ENCODE measurements at places on chromosomes 2 and 18.

DNA sequence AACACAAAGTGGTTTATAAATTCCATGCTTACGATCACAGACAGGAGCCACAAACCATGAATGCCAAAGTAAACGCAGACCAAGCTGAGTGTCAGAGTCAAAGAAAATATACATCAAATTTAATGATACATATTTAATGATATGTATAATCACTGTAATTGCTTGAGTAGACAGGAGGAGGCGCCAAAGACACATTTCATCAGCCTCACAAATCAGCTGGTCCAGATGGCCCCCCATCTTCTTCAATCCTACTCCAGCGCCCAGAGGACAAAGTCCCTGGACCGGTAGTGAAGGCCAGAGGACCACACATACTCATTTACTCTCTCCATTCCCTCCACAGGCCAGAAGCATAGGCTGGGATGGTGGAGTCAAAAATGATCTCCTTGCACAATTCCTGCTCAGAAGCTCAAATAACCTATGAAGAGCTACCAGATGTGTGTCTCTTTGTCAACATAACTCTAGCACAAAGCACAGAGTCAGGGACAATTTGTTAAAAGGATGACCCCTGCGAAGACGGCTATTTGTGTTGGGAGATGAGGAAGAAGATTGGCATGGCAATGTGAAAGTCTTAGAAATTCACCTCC, 149.3 kb upstream of the PGAP1 start:
- DNase-seq, result no peak

DNA sequence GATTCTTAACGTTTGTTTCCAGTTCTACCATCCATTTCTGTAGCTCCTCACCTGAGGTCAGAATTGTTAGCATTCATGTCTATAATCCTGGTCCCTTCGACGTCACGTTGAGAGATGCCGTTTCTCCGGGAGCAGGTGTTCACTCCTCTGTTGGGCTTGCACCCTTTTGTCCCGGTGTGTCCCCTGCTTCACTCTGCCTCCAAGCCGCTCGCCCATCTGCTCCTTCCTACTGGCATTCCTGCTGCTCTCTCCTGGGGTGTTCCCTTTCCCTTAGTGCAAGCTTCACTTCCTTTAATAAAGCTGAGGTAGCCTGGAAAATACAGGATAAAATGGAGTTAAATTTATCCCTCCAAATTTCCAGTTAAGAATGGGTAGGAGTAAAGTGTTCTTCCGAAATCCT, 61.9 kb upstream of the CABYR start:
- DNase-seq, result no peak

- no peak for DNase-seq
Observed at GRCh38 chr2:37232131-37232933, 874 bp downstream of the NDUFAF7 start.

DNA sequence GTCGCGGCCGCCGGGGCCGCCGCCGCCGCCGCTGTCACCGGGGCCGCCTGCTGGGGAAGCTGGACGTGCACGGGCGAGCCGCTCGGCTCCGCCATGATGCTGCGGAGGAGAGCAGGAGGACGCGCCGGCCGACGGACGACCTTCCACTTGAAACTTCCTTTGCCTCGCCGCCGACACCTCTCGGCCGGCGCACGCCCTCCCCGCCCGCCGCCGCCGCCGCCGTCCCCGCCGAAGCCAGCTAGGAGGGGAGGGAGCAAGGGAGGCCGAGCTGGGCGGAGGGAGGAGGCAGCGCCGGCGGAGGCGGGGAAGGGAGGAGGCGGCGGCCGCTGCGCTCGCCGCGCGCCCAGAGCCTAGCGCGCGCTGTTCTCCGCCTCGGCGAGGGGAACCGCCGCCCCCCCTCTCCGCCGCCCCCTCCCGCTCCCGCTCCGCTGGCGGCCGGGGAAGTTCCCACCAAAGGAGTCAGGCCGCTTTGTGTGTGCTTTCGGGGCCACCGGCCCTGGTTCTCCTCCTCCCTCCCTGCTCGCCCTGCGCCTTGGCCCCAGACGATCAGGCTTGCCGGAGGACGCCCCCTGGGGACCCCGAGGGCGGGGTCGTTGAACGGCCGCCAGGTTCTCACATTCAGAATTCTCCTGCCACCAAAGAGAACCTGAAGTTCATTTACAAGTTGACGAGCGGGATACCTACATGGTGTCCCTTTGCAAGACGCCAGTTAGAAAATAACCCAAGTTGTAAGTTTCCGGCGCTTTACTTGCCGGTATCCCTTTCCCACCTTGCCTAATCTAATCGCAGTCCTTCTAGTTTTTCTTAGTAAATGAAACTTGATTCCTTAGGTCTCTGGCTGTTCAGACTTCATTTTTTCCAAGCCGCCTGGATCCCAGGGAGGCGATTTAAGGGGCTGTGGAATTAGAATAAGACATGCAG, at the start of gene STK39:
Gene STK39 (minus strand): TSS at position 255 of the 921 bp plus-strand sequence. CDS start 160 bp downstream, at position 95.
- DNase-seq, result no peak

GRCh38 chr18:74598350-74599001, 806 bp downstream of the ZNF407 start:
- DNase-seq, result no peak

DNA sequence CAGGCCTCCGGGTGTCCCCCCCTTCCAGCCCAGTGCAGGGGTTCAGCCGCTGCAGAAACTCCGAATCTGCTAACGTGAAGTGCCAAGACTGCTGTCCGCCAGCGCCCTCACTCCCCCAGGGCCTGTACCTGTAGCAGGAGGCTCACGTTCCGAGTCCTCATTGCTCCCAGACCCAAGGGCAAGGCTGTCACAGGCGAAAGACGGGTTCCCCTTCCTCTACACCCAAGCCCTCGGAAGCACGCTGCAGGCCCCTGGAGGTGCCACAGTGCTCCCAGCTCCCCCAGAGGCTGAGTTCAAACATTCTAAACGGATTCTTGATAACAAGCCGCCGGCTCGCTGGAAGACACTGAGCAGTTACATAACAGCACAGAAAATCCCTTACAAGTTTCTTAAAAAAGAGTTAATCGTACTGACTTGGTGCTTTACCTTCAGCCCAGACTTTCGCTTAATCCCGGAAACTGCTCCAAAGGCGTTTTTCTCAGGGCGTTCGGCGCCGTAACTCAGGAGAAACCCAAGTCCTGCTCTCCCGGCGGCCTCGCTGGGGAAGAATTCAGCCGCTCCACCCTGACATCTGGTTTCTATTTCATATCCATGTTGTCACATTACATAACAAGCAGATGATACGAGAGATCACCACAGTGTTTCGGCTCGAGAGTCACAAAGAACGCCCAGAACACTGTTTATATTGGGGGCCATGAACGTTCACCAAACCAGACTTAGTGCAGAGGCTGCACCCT, 92.0 kb downstream of the HDAC4 start:
- no peak for DNase-seq

- no peak for DNase-seq
Observed at GRCh38 chr2:165675551-165675968, 118.5 kb downstream of the GALNT3 start.

- DNase-seq, result no peak
Observed at GRCh38 chr2:35803126-35803525, 552.5 kb upstream of the CRIM1 start.

GRCh38 chr18:71352618-71353017, 1063.8 kb downstream of the SOCS6 start:
- no peak for DNase-seq

DNA sequence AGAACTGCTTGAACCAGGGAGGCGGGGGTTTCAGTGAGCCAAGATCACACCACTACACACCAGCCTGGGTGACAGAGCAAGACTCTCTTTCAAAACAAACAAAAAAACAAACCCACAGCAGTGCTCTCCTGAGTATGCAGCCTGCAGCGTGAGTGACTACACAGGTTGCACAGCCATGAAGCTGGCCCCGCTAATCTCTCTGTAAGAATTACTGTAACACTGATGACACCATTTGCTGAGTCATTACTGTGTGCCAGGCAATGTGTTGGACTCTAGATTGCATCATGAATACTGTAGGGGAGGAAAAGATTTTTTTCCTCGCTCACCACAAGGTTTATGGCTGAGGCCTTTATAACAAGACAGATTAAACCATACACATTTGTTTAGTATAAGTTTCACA, 118.6 kb upstream of the ATP8B1 start:
- DNase-seq, result no peak

DNA sequence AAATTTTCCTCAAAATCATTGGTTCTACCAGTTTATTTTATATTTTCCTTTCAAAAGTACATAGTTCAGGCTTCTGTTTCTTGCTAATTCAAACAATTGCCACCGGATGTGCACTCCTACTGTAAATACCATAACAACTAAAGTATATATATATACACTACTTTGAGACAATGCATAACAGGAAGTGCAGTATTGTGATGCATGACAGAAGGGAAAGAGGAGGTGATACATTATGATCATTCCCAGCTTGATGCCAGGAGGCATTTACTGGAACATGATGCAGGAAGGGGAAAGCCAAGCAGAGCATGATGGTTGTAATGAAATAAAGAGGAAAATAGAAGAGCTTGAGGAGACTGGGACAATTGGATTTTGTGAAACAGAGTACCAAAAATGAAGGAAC, 215.2 kb upstream of the NT5C1B start:
- DNase-seq, result no peak

GRCh38 chr2:240324312-240325015, 111.0 kb upstream of the GPC1 start:
- no peak for DNase-seq

GRCh38 chr2:9712263-9712662, 81.5 kb upstream of the YWHAQ start:
- no peak for DNase-seq

GRCh38 chr2:39779341-39779851, 338 bp upstream of the THUMPD2 start:
- no peak for DNase-seq

GRCh38 chr2:75562513-75562864, 1.8 kb upstream of the EVA1A start:
- DNase-seq, result no peak

GRCh38 chr18:51397347-51397962, 200.0 kb upstream of the MEX3C start:
- no peak for DNase-seq

GRCh38 chr2:10572701-10573100, 117.1 kb downstream of the NOL10 start:
- no peak for DNase-seq

DNA sequence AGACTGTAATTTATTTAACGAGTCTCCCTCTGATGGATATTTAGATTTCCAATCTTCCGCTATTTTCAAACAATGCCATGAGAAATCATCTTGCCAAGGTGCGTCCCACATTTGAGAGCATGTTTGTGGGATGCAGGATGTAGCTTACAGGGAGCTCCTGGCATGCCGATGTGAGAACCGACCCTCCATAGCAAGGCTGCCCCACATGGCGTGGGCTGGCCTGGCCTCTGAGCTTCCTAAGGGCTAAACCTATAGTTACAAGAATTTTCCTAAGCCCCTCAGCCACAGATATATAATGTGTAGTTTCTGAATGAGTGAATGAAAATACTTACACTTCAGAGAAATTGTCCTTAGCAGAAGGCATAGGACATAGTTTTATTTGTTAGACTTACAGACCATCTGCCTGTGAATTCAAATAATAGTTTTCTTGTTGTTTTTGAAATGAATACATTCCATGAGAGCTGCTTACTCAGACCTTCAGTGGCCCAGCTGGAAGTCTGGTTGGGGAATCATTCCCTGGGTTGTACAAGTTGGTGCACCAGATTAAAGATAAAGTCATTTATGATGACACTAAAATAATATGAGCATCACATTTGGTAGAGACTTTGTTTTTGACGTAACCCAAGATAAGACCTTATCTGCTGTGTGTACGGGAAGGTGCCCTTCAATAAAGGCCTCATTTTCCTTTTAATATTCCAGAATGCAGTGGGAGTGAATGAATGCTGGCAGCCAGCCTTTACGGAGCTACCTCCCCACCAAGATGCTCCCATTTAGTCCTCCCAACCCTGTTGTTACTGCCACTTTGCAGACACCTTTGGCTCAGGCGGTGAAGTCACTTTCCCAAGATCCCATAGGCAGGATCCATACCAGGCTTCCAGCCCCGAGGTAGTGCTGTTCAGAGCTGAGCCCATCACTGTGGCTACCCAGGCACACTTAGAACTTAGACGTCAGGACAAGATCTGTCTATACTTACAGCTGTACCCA, 107.1 kb downstream of the GLI2 start:
- no peak for DNase-seq

DNA sequence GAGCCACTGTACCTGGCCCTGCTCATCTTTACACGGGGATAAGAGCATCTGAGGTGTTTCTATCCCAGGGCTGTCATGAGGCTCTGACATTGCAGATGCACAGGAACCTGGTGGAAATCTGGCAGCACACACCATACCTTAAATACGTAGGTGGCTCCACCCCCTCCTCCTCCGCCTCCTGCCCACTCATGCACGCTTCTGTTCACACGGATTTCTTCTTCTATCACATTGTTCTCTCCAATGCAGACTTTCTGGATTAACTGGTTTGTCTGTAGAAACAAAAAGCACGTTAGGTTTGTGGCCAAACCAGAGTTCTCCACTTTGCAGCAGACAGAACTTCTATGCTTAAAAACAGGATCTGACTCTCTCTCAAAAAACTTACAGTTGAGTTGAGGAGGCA, 118.2 kb downstream of the CLIP4 start:
- no peak for DNase-seq

GRCh38 chr2:234661175-234661574, 164.3 kb upstream of the ARL4C start:
- no peak for DNase-seq

DNA sequence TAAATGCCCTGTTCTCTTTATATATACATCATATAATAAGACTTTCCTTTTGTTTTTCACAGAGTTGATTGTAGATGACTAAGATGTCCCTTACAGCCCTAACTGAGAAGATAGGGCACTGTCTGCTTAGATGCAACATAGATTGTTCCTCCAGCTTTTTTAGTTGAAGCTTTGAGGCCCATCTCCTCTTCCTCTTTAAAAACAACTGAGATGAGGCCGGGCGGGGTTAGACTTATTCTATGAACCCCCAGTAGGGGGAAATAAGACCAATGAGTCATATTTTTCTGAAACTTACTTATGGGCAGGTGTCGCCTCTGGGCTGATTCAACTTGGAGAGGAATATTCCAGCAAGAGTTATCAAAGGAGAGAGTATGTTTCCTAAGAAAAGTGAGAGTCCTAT, 84.6 kb downstream of the FBXO15 start:
- DNase-seq, result no peak

All from NCI-H187 treated with DMSO at 0.1 percent for 48 hours (cell line).